Cortex of kidney (tissue), 1 donor: ENCODE measurements at places on chromosomes 11 and 22.

- no peak for DNase-seq
Measured at GRCh38 chr11:11035331-11035730, 177.5 kb upstream of the ZBED5 start.

DNA sequence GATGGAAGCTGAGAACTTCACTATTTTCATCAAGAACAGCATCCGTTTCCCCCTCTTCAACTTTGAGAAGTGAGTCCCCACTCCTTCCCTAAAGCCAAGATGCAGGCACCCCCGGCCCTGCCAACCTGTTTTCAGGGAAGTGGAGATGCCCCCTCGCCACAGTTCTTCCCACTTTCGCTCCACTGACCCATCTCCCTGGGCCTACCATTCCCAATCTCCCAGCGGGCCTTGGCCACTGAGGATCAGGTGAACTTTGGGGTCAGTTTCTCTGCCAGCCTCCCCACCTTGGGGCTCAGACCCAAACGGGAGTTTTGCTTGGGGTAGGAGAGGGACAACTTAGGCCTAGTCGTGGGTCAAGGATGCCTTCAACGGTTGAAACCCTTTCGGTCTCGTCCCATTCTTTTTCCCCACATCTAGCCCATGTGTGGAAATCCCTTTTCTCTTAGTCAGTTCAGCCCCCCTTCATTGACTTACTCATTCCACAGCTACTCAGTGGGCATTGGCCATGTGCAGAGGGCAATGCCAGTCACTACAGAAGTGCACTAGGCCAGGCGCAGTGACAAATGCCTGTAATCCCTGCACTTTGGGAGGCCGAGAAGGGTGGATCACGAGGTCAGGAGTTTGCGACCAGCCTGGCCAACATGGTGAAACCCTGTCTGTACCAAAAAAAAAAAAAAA, 10.6 kb downstream of the P2RX3 start:
- no peak for DNase-seq

GRCh38 chr11:75428281-75428724, 4.7 kb downstream of the KLHL35 start:
- no peak for DNase-seq

DNA sequence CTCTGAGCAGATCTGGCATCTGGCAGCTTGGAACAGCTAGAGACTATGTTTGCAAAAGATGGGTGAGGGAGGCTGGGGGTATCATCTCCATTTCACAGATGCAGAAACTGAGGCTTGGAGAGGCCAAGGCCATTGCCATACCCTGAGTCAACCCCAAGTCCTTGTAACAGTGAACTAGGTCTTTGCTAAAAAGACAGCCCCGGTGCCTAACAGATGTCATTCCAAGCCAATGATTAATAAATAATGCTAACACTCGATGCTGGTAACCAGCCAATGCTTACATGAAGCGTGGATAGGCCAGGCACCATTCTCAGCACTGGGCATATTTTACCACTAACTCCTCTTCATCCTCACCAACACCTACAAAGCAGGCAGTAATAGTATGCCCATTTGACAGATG, 164.0 kb downstream of the MN1 start:
- no peak for DNase-seq

DNA sequence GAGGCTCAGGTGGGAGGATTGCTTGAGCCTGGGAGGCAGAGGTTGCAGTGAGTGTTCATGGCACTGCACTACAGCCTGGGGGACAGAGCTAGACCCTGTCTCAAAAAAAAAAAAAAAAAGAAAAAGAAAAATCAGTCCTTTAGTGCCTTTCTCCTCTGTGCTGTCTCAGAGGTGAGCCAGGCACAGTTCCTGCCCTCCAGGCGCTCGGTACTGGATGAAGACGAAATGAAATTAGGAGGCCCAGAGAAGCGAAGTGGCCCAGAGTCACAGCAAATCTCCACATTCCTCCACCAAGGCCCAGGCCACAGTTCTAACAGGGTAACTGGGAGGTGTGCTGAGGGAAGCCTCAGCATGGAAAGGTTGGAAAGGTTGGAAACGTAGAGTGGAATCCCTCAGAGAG, 4.9 kb downstream of the PLEKHB1 start:
- DNase-seq, result no peak

- no peak for DNase-seq
Measured at GRCh38 chr22:39898997-39899396, 1.9 kb upstream of the GRAP2 start.

DNA sequence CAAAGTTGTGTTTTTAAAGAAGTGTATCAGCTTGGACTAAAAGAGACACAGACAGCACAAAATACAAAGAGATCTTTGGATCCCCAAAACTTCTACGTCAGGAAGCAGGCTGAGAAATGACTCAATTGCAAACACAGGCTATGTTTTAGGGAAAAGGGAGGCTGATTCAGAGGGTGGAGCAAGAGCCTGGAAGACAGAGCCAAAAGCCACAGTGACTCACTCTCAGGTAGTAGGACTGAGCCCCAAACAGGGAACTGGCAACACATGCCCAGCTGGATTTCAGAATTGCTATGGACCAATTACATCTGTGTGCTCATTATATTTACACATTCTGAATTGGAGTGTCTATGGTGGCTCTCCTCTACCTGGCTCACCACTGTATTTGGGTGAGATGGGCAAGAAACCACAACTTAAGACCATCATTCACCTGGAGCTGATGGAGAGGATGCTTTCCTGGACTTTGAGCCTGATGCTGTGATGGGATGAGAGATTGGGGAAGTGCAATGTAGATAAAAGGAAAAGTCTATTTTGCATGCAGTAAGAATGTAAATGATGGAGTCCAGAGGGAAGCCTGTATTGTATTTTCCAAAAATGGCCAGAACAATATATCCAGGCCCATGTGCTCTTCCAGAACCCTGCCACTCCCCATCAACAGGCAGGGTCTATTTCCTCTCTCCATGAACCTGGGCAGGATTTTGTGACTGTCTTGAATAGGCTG, 20.8 kb upstream of the LINC01488 start:
- no peak for DNase-seq

DNA sequence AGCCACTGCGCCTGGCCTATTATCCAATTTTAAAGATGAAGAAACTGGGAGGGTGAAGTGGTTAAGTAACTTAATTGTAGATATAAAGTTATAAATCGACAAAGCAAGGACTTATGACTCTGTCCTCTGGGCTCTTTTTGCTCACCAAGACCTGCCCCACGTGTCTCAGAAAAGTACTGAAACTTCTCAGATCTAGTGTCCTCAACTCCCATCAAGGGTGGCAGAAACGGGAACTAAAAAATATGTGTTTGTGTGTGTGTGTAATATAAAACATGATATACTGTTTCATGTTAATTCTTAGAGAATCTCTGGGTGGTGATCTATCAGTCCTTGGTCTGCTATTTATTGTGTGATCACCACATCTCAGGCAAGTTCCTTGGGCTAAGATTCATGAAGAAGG, 104.9 kb downstream of the GAB2 start:
- no peak for DNase-seq

GRCh38 chr11:45917623-45918330, at the start of gene PEX16:
Gene PEX16 (minus strand): TSS chr11:45917877. CDS start chr11:45917811, 66 bp downstream.
- no peak for DNase-seq

- DNase-seq, result no peak
Measured at GRCh38 chr22:20638507-20638870, 131.1 kb downstream of the MED15 start.

- DNase-seq, result no peak
Measured at GRCh38 chr11:104997288-104997687, 25.7 kb downstream of the CASP5 start.
